ENCODE measurements at places on chromosomes 11 and 22. TPM values are rescaled to one million over a fixed set of nuclear protein-coding genes. Genes with fewer than 3 reads are reported as not detected.

Gene ADORA2A
- total RNA-seq, result 5.2 TPM

Gene PLAAT2
- not detected for total RNA-seq

Gene EIF4G2
- total RNA-seq, result 368 TPM

Gene PARVG
- 29.5 TPM for total RNA-seq

Gene IL10RA
- 29.0 TPM for total RNA-seq

Gene ELFN2
- total RNA-seq, result not detected

Gene OR2AG2
- not detected for total RNA-seq

Gene MAPK8IP1
- total RNA-seq, result 7.1 TPM

Gene BEST1
- 4.4 TPM for total RNA-seq

Gene IFITM10
- 4.9 TPM for total RNA-seq

Gene KDM4E
- total RNA-seq, result not detected

Gene APOBEC3F
- 2.7 TPM for total RNA-seq

- no peak for DNase-seq
- H3K27me3 ChIP-seq, result no peaks in the 10 kb centered on the region
- no peak overlapping the region for H3K27ac ChIP-seq
- peaks cover 18% of the 10 kb centered on the region for H3K4me1 ChIP-seq
- no peak overlapping the region for H3K4me3 ChIP-seq
Observed at GRCh38 chr22:37310075-37310606, 27.8 kb downstream of the CYTH4 start.

- peak overlapping the region; percentile 24 for H3K27ac ChIP-seq
- H3K36me3 ChIP-seq, result no peaks in the 10 kb centered on the region
Observed at GRCh38 chr11:35390737-35391682, 28.3 kb downstream of the SLC1A2 start.

DNA sequence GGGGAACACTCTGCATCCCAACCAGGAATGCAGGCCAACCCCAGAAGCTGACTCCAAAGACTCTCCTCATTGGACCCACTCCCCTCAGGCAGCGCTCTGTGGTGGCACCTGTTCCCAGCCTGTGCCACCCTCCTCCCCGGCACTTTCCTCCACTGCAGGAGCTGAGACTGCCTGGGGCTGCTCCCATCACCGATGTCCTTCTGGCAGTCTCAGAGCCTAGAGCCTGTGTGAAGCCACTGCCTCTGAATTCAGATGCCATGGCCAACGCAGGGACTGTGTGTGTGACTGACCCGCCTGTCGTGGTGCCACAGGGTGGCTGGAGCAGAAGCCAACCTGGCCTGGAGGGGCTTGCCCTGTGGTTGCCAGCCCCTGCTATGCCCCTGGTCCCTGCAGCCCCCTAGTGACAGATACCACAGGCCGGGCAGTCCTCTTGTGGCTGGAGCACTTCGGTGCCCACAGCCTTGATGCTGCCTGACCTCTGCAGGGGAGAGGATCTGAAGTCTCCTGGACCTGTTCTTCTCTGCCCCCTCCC lies 43.2 kb downstream of the TBX1 start:
- DNase-seq, result no peak
- peaks cover 48% of the 10 kb centered on the region for H3K4me1 ChIP-seq
- H3K36me3 ChIP-seq, result no peaks in the 10 kb centered on the region
- no peak overlapping the region for H3K27ac ChIP-seq
- no peak overlapping the region for H3K4me3 ChIP-seq

- H3K27me3 ChIP-seq, result no peaks in the 10 kb centered on the region
- H3K4me3 ChIP-seq, result peak overlapping the region; percentile 10
- H3K27ac ChIP-seq, result peak overlapping the region; percentile 78
- DNase-seq, result no peak
- peaks cover 89% of the 10 kb centered on the region for H3K4me1 ChIP-seq
- no peaks in the 10 kb centered on the region for H3K36me3 ChIP-seq
Observed at GRCh38 chr11:96307776-96308140, 35.2 kb downstream of the MAML2 start.

GRCh38 chr11:61887839-61888494 lies 3.4 kb downstream of the FADS3 start:
- H3K27me3 ChIP-seq, result no peaks in the 10 kb centered on the region
- H3K36me3 ChIP-seq, result no peaks in the 10 kb centered on the region
- DNase-seq, result no peak
- no peak overlapping the region for H3K4me3 ChIP-seq
- peak overlapping the region; percentile 59 for H3K27ac ChIP-seq

- H3K36me3 ChIP-seq, result no peaks in the 10 kb centered on the region
- no peak for DNase-seq
- no peaks in the 10 kb centered on the region for H3K4me1 ChIP-seq
- no peaks in the 10 kb centered on the region for H3K27me3 ChIP-seq
- H3K27ac ChIP-seq, result no peak overlapping the region
Observed at GRCh38 chr22:48887394-48888332, 940.0 kb downstream of the BRD1 start.

DNA sequence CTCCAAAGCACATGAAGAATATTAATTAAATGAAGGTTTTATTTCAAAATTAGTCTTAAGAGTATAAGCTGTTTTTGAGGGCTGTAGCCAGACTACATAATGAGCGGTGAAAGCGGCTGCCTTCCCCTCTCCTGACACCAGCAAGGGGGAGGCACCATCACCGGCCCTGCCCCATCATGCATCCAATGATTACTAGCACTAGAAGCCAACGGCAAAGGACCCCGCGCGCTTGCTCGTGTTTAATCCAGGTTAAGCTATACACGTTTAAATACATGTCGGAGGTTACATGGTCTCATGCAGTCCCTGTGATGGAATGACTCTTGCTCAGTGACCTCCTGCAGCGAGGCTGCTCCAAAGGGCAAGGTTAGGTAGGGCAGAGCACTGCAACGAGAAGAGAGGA lies 50.3 kb downstream of the FEZ1 start:
- no peaks in the 10 kb centered on the region for H3K27me3 ChIP-seq
- H3K27ac ChIP-seq, result no peak overlapping the region
- no peaks in the 10 kb centered on the region for H3K4me1 ChIP-seq

GRCh38 chr11:61820174-61820573 lies 3.4 kb upstream of the FADS1 start:
- no peak for DNase-seq
- no peaks in the 10 kb centered on the region for H3K36me3 ChIP-seq
- H3K4me1 ChIP-seq, result peaks cover 12% of the 10 kb centered on the region
- no peak overlapping the region for H3K4me3 ChIP-seq

DNA sequence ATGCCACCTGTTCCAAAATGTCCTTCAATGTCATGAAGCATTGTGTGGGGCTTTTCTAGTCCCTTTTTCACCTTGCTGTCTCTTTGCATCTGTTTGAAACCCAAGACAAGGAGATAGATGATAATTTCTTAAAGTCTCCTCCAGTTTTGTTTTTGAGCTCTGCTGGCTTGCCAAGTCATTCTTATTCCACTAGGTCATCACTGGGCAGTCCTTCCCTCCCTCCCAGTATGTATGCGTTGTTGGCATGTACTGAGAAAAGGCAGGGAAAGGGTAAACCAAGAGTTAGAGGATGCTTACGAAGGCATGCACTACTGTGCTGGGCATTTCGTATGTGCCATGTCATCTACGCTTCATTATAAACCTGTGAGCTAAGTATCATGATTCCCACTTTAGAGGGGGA lies 78.6 kb downstream of the PARVA start:
- no peak overlapping the region for H3K27ac ChIP-seq
- no peaks in the 10 kb centered on the region for H3K36me3 ChIP-seq
- no peaks in the 10 kb centered on the region for H3K27me3 ChIP-seq
- H3K4me1 ChIP-seq, result peaks cover 57% of the 10 kb centered on the region
- no peak overlapping the region for H3K4me3 ChIP-seq
- DNase-seq, result no peak

GRCh38 chr11:62645671-62645945 lies 805 bp downstream of the GANAB start:
- H3K36me3 ChIP-seq, result no peaks in the 10 kb centered on the region
- H3K4me3 ChIP-seq, result peak overlapping the region; percentile 64
- peaks cover 32% of the 10 kb centered on the region for H3K4me1 ChIP-seq
- peak overlapping the region; percentile 92 for H3K27ac ChIP-seq
- no peaks in the 10 kb centered on the region for H3K27me3 ChIP-seq

- no peak for DNase-seq
- no peak overlapping the region for H3K4me3 ChIP-seq
- H3K27ac ChIP-seq, result peak overlapping the region; percentile 8
- peaks cover 27% of the 10 kb centered on the region for H3K4me1 ChIP-seq
Observed at GRCh38 chr11:1889941-1890855, 1.5 kb downstream of the PRR33 start.

- no peak overlapping the region for H3K4me3 ChIP-seq
- H3K4me1 ChIP-seq, result no peaks in the 10 kb centered on the region
- no peak overlapping the region for H3K27ac ChIP-seq
Observed at GRCh38 chr11:27277843-27278242, 85.2 kb downstream of the CCDC34 start.

- no peaks in the 10 kb centered on the region for H3K27me3 ChIP-seq
- H3K4me1 ChIP-seq, result peaks cover 10% of the 10 kb centered on the region
- no peak for DNase-seq
- H3K4me3 ChIP-seq, result no peak overlapping the region
- H3K36me3 ChIP-seq, result no peaks in the 10 kb centered on the region
Observed at GRCh38 chr11:120241277-120241676, 1.3 kb downstream of the POU2F3 start.

- H3K36me3 ChIP-seq, result no peaks in the 10 kb centered on the region
- no peak for DNase-seq
- H3K4me1 ChIP-seq, result no peaks in the 10 kb centered on the region
- H3K27me3 ChIP-seq, result no peaks in the 10 kb centered on the region
- H3K27ac ChIP-seq, result no peak overlapping the region
Observed at GRCh38 chr11:20227631-20228030, 67.4 kb upstream of the DBX1 start.

- no peaks in the 10 kb centered on the region for H3K36me3 ChIP-seq
- H3K27me3 ChIP-seq, result no peaks in the 10 kb centered on the region
- DNase-seq, result no peak
- H3K4me1 ChIP-seq, result no peaks in the 10 kb centered on the region
- no peak overlapping the region for H3K27ac ChIP-seq
Observed at GRCh38 chr11:15716550-15716949, 601.8 kb downstream of the INSC start.

DNA sequence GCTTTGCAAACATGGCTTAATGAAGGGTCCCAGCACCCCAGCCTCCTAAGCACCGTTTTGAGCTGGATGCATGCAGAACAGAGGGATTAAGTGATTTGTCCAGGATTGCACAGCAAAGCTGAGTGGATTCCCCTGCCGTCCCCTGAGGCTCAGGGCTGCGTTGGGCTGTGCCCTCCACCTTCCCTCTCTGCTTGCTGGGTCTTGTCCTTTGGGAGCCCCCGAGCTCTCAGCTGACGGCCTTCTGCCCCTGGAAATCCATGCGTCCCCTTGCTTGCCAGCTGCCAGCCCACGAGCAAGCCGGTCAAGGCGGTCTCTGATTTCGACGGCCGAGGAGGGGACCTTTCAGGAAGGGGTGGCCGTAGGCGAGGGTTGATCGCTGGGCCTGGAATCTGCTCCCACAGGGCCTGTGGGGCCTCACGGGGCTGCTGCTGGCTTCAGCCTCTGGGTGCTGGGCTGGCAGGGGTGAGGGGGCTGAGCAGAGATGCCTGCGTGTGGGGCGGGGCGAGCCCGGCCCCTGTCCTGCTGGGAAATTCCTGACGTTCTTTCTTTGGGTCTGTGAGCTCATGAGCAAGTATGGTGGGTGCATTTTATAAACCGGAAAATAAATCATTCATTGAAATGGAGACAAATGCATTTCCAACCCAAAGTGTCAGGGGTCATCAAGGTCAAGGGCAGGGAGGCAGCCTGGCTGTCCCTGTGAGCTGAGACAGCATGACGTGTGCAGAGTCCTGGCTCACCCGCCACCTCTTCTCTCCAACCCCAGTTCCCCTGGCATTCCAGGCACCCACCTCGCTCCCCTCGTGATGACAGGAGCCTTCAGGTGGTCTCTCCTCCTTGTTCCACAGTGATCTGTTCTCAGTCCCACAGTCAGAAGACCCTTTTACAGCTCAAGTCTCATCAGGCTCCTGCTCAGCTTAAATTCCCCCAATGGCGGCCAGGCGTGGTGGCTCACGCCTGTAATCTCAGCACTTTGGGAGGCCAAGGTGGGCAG lies 28.1 kb downstream of the FGF4 start:
- H3K4me3 ChIP-seq, result no peak overlapping the region
- H3K27me3 ChIP-seq, result no peaks in the 10 kb centered on the region
- no peaks in the 10 kb centered on the region for H3K4me1 ChIP-seq

DNA sequence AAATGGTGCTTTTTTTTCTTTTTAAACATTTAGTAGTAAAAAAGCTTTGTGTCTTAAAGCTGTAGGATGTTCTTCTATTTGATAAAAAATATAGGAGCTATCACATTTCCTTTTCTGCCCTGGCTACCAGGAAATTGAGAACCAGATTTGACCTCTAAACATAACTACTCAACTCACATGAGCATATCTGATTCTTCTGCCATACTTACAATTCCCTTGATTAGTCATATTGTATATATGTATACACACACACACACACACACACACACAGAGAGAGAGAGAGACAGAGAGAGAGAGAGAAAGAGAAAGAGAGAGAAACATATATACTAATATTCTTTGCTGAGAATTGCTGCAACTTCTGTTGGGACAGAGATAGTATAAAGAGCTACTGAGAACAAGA lies 23.0 kb upstream of the GDPD4 start:
- H3K4me3 ChIP-seq, result no peak overlapping the region
- DNase-seq, result no peak
- H3K27ac ChIP-seq, result no peak overlapping the region
- H3K27me3 ChIP-seq, result no peaks in the 10 kb centered on the region
- H3K4me1 ChIP-seq, result no peaks in the 10 kb centered on the region

DNA sequence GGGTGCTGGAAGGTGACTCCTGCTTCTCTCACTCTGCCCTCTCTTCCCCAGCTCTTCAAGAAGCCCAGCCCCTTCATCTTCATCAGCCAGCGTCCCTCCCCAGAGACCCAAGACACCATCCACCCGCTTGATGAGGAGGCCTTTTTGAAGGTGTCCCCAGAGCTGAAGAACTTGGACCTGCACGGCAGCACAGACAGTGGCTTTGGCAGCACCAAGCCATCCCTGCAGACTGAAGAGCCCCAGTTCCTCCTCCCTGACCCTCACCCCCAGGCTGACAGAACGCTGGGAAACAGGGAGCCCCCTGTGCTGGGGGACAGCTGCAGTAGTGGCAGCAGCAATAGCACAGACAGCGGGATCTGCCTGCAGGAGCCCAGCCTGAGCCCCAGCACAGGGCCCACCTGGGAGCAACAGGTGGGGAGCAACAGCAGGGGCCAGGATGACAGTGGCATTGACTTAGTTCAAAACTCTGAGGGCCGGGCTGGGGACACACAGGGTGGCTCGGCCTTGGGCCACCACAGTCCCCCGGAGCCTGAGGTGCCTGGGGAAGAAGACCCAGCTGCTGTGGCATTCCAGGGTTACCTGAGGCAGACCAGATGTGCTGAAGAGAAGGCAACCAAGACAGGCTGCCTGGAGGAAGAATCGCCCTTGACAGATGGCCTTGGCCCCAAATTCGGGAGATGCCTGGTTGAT lies 12.6 kb downstream of the IL10RA start:
- DNase-seq, result no peak
- H3K4me3 ChIP-seq, result no peak overlapping the region
- H3K27me3 ChIP-seq, result no peaks in the 10 kb centered on the region

GRCh38 chr11:76041208-76041607 lies 165.1 kb downstream of the WNT11 start:
- no peaks in the 10 kb centered on the region for H3K27me3 ChIP-seq
- no peak overlapping the region for H3K27ac ChIP-seq

- H3K36me3 ChIP-seq, result no peaks in the 10 kb centered on the region
- no peak for DNase-seq
- H3K27ac ChIP-seq, result peak overlapping the region; percentile 51
Observed at GRCh38 chr11:121670805-121671282, 218.1 kb upstream of the SORL1-AS1 start.

- H3K27me3 ChIP-seq, result no peaks in the 10 kb centered on the region
- H3K27ac ChIP-seq, result no peak overlapping the region
- H3K4me1 ChIP-seq, result no peaks in the 10 kb centered on the region
- DNase-seq, result no peak
Observed at GRCh38 chr22:49021131-49021925, 806.3 kb downstream of the BRD1 start.

Measured in vagina (tissue), 2 donors.